ENCODE measurements at places on chromosomes 6 and 20.

DNA sequence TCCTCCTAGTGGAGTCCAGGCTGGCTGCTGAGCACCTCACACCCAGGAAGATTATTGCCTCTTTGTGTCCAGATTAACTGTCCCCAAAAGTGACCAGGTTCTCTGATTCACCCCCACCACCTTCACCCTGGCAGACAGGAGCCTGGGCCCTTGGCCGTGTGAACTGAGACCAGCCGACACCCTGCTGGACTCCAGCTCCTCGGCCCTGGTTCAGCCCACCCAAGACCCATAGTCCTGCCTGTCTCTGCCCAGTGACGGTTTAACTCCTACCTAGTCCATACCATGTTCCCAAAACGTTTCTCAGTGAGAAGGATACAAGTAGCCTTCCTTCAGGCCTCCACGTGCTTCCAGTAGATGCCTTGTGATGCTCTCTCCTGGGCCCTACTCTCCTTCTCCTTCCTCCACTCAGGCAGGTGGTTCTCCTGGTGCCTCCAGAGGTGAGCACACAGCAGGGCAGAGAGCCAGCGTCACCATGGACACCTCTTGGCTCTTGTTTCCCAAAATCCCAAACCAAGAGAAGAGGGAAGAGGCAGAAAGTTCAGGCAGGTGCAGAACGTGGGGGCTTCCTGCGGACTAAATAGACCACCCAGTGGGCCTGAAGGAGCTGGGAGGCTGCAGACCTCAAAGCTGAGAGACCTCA lies 134.4 kb upstream of the CST7 start:
- no peak for DNase-seq

DNA sequence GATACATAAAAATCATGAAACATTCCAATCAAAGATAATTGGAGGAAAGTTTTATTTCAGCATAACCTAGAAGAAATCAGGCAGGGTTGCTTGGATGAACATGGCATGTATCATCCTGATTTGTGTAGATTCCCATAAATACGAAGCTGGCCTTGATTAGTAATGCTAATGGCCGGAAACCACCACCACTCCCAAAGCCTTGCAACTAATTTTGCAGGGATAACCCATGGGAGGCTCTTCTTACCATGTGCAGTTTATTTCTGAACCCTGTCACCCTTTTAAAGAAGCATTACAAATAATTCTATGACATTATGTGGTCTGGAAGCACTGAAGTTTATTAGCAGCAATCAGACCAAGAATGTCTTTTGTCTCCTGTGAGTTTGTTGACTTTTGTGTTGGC lies 80.8 kb downstream of the AIG1 start:
- no peak for DNase-seq

GRCh38 chr20:56540415-56540814 lies 7.4 kb downstream of the FAM209B start:
- DNase-seq: no peak

DNA sequence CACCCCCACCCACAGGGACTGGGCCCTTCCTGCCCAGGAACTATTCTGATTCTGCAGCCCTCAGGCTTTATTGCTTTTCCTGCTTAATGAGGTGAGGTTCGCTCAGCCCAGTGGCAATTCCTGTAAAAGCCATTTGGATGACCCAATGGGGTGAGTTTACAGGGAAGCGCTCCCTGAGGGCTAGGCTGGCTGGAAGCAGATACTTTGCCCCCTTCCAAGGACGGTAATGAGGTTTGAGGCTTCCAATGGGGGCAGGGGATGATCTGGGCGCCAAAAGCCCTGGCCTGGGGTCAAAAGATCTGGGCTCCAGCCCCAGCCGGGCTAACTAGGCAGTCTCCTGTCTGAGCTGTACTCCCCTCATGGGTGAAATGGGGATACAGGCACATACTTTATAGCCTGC lies 41.8 kb downstream of the RIPOR3 start:
- no peak for DNase-seq

GRCh38 chr20:1336699-1337367 lies 7.9 kb upstream of the SDCBP2 start:
- peak; percentile 84 for DNase-seq

GRCh38 chr6:148492654-148493290 lies 150.1 kb downstream of the SASH1 start:
- DNase-seq: no peak

- DNase-seq: no peak
Observed at GRCh38 chr6:82179415-82179814, 68.1 kb downstream of the IBTK start.

DNA sequence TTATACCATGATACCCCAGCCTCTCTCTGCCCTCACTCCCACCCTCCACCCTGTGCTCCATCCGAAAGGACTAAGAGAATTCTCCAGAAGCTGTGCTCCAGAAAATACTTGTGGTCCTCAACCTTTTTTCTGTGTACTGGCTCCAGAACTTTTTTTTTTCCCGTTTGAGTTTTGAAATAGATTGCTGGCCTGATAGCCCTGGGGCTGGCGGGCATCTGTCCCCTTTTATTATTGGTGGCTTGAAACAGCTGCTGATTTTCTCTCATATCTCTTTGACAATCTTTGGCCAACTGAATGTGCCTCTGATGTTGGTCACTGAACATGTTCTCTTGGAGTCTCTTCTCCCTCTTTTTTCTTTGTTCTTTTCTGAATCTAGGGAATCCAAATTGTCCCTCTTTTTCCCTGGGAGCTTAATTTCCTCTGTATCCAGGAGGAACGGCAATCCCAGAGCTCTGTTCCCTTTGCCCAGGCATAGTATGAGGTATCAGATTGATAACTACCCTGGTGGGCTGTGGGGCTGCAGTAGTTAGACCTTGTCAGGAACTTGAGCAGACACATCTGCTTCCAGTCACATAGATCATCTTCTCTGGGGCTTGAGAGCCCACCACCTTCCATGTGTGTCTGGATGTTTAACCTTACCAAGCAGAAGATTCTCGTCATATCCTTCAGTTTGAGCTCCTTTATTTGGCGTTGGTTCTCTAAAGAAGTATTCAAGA lies 1.6 kb downstream of the PPARD start:
- DNase-seq: no peak

GRCh38 chr6:33694401-33694931 lies 17.0 kb downstream of the UQCC2 start:
- no peak for DNase-seq

DNA sequence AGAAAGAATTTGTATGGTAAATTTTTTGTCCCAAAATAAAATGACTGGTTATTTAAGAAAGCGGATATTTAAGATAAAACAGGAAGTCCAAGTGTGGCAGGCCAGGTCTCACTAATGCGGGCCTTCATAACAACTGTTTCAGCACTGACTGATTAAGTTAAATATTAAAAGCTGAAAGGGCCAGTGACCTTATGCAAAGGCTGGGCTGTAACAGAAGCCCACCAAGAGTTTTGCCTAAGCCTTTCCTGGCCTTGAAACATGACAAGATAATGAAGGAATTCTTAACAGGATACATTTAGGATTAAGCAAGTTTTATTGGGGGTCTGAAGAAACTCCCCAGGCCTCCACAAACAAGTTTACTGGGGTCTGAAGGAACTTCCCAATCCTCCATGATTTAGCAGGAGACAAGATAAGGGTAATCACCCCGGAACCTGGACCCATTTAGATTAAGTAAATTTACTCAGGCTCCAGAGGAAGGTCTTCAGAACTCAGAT lies 36.3 kb downstream of the ZNF133 start:
- DNase-seq: no peak

DNA sequence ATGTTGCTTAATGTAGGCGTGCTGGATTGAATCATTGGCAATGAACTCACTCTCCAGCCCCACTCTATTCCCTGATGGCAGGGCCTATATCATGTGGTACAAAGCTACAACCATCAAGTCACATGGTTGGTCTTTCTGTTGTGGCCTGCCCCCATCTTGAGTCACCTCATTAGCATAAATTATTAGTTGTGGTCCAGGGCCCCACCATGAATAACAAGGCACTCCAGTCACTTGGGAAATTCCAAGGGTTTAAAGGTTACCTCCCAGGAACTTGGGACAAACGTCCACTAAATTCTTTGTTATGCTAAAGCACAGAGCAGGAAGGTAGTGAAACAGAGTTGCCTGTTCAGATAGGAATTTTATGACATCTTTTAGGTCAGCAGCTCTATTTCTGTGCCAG lies 193.7 kb downstream of the SLC35F1 start:
- DNase-seq: no peak

DNA sequence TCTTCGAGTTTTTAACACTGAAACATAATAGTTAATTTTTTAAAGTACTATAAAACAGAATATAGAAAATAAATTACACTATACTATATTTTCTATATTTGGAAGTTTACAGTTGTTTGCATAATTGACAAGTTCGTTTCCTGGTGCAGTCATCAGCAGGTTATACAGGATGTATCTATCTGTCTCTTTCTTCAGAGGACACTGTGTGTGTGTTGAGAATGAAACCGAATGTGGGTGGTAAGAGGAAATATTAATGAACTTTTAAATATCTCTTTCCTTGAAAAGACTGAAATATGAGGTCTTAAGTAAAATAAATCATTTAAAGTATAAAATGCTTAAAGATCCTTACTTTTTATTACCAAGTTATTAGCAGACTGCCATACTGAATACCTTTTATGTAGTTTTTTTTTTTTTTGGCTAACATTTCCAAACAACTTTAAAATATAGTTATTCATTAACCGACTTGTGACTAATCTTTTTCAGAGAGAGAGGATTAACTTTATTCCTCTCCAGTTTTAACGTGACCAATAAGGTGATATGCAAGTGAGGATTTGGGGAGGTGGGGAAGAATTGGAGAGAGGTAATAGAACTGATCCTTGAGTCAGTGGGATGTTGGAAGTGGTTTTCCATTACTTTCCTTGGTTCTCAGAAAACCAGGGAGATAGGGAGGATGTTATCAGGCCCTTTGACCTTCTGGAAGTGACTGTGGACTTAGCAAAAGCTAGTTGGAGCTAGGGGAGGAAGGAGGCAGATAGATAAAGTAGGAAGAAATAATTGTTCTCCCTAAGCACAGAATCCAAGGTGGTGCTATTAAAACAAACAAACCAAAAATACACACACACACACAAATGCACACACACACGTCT lies 380.0 kb upstream of the FLRT3 start:
- no peak for DNase-seq

DNA sequence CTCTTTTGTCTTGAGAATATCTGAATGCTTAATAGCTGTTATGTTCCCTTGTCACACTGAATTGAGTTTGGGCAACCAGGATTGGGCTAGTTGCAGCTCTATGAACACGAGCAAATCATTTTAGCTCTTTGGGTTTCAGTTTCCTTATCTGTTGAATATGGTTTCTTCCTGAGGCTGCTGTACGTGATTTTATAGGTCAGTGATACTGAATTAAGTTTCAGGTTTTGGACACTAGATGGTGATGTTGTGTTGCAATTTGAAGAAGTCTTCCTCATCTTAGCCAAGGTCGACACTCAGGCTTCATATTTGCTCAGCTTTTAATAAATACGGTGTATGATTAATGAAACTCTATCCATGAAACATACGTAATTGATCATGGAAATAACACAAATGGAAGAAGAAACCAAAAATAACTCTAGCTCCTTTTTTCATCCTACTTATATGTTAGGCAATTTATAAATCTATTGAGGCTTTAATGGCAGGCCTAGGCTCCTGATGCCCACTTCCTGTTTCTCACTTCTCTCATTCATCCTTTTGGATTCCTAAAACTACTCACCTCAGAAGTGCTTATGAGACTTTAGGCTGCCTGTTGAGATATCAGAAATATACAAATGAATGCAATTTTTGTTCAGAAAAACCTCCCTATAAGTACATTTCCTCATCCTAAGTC lies 354.1 kb upstream of the MAP3K7 start:
- no peak for DNase-seq

GRCh38 chr6:11710311-11710761 lies 68.3 kb downstream of the ADTRP start:
- DNase-seq: no peak

DNA sequence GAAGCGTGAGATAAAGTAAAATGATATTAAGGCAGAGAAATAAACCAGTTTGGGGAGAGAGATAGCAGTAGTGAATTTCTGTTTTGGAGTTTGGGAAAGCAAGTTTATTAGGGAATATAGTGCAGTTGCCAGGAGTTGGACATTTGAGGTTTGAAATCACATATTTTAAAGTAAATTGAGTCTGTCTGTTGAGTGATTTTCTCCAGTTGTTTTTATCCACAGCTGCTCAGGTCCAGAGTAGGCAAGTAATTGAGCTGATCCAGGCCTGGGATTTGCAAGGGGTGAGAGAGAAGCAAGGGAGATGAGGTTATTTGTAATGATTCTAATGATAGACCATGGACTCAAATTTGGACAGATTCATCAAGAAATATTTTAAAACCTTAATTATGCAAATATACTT lies 481.9 kb downstream of the UTRN start:
- DNase-seq: no peak

DNA sequence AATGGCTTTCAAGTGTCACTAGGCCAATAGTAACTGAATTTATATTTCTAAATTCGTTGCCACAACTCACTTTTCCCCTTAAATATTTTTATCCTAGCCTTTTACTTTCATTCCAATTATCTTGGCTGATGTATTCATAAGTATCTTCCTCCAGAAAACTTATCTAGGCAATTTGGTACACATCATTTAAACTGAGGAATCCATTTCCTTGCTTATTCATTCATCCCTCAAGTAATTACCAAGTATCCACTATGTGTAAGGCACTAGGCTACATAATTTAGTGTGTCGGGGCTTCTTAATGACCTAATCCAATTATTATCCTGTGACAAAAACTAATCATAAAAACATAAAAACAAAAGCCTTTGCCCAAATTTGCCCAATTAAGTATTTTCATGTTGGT lies 258.3 kb upstream of the TCF21 start:
- no peak for DNase-seq

All from right atrium auricular region (tissue), 2 donors.